PC-9 (cell line): ENCODE measurements at places on chromosomes 5 and 9. TPM values are rescaled to one million over a fixed set of nuclear protein-coding genes. Genes with fewer than 3 reads are reported as not detected.

- no peak for DNase-seq
Observed at GRCh38 chr5:150392680-150393079, 20.0 kb downstream of the CD74 start.

GRCh38 chr5:137665678-137666460 is 70.0 kb downstream of the KLHL3 start:
- DNase-seq = no peak

DNA sequence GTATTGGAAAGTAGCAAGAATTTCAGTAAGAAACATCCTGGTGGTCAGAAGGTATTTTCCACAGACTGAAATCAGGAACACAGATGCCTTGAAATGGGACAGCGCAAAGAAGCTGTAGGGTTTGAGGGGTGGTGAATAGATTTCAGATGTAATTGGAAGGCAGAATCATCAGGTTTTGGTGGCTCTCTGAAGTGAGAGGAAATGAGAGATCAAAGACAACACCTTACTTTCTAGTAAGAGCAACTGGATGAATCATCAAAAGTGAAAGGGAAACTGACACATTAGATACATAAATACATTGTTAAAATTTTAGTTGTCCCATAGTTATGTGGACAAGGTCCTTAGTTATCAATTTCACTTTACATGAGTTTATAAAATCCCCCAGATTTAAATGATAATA is 188.2 kb upstream of the SLC27A6 start:
- DNase-seq = no peak

GRCh38 chr5:73631500-73631899 is 5.5 kb downstream of the ARHGEF28 start:
- no peak for DNase-seq

DNA sequence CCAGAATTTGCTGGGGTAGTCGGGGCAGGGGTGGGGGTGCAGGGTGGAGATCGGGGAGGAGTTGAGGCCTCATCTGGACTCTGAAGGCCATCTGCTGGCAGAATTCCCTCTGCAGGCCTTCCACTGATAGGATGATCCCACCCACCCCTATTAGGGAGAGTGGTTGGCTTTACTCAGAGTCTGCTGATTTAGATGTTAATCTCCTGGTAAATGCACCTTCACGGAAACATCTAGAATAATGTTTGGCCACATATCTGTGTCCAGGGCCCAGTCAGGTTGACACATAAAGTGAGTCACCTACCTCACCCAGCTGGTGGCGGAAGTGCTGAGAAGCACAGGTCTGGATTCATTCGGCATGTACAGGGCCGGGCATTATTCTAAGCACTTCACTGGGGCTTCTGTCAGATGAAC is 50.0 kb downstream of the DAPK1 start:
- peak; percentile 69 for DNase-seq

GRCh38 chr5:59577485-59577884 is 316.0 kb downstream of the PDE4D start:
- no peak for DNase-seq

GRCh38 chr5:90022711-90023053 is 386.9 kb downstream of the CETN3 start:
- DNase-seq = no peak

DNA sequence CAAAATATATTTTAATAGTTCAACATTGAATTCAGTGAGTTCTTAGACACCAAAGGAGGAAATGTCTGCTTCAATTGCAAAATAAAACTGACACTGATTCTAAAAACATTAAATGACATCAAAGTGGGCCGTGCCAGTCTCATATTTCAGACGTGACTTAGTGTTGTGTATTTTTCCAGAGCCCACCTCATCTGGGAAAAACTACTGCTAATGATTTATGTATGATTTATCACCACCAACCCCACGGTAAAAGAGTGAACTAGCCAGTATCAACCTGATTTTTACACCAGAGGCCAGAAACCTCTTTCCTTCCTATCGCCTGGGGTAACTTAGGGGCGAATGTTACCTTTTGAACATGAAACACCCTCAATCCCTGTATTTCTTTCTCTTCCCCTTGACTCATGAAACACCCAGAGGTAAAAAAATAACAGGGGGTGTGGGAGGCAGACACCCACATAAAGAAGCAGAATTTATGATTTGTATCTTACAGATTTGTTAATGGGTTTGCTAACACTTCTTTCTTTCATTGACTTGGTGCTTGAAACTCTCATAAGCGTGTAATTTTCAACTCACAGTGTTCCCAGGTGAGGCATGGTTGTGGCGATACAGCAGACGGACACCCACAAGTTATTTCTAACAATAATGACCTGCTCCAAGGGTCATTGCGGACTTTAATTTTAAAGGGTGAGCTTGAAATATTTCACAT is 56.4 kb upstream of the FANCC start:
- no peak for DNase-seq

- no peak for DNase-seq
Observed at GRCh38 chr5:80620211-80620610, 34.2 kb upstream of the MSH3 start.

- DNase-seq = no peak
Observed at GRCh38 chr5:90494043-90494442, 19.4 kb downstream of the POLR3G start.

- no peak for DNase-seq
Observed at GRCh38 chr5:129909225-129909624, 5.0 kb downstream of the CHSY3 start.

- no peak for DNase-seq
Observed at GRCh38 chr9:123150708-123151503, 117.4 kb downstream of the GPR21 start.

DNA sequence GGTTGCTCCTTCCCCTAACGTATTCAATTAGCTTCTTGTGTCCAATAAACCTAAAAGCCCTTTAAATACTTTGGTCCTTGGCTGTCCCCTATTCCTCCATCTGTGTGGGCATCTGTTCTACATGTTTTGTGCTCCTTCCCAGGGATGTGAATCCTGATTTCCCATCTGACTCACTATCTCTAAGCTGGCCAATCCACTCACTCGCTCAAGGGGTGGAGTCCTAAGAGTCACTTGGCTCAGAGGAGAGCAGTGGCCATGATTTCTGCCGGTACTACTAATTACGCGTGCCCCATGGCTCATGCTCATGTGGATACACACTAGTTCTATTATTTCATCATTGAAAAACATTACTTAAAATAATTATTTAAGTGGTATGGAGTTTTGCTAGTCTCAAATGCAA is 89.6 kb downstream of the TAF11L14 start:
- DNase-seq = no peak

DNA sequence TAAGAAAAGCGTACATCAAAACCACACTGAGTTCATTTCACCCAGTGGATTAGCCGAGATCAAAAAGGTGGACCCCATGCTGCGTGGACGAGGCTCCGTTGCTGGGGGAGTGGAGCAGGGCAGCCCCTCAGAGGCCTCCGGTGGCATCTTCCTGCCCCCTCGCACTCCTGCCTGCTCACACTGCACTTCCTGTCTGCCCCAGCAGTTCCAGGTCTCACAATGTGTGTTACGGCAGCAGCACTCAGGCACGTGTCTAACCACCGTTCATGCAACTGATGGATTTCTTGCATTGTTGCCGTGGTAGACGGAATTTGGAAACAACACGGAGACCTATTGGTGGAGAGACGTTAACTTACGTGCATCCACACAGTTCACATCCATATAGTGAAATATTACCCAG is 196.6 kb upstream of the OTULINL start:
- DNase-seq = no peak

GRCh38 chr9:130626249-130626996 is 38.0 kb upstream of the PRDM12 start:
- no peak for DNase-seq

- DNase-seq = no peak
Observed at GRCh38 chr9:24416136-24416535, 129.6 kb downstream of the IZUMO3 start.

DNA sequence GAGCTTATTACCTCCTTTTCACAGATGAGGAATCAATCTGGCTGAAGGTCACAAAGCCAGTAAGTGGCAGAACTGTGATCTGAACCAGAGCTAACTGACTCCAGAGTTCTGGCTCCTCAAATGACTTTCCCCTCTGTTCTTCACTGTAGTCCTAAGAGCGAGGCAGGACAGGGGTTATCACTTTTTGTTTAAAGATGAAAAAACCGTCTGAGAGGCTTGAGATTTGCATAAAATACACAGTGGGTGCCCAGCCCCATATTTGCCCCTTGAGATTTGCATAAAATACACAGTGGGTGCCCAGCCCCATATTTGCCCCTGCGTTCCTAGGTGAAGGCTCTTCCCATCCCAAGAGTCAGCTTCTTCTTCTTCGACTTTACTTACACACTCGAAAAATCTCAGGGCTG is 667 bp downstream of the FBXO10 start:
- no peak for DNase-seq

- no peak for DNase-seq
Observed at GRCh38 chr5:66824476-66824875, 228.3 kb downstream of the MAST4 start.

DNA sequence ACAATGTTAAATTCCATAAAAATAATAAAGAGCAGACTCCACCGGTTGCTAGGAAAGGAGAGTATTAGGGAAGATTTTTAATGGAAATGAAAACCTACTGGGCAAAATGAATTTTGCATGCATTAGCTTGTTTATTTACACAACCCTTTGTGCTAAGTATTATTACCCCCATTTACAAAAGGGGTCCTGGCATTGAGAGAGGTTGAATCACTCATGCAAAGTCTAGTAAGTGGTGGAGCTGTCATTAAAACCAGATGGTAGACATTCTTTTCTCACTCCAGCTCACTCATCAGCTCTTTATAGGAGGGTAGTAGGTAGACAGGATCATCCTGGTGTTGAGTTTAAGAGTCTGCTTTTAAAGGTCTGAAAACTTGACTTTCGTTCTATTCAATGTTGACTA is 395.1 kb downstream of the PLK2 start:
- no peak for DNase-seq

DNA sequence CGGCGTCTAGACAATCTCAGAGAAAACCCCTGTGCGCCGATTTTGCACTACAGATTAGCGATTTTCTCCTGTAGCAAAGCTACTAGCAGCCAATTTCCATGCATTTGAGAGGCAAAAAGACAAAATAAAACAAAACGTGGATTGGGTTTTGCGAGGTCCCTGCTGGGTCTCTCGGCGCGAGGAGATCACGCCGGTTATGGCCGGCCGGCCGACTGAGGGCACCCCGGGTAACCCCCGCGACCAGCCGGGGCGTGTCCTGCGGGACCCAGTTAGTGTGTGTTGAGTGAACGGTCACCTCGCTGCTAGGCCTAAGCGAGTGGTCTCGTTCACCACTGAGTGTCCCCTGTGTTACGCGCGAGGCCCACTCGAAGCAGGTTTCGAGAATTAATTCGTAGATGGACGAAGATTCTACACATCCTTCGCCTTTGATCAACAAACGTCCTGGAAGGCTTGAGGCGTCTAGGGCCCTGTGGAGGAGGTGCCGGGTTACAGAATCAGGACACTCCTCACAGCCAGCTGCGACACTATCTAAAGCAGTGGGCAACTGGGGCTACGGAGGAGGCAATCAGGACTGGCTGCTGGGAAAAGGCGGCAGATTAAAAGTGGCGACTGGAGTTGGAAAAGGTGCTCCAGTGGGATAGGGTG is 764 bp upstream of the VDAC1 start:
- DNase-seq = no peak

GRCh38 chr5:170538696-170539586 is 35.1 kb downstream of the KCNIP1 start:
- DNase-seq = no peak

GRCh38 chr5:55364537-55365055 is 56.8 kb downstream of the MTREX start:
- no peak for DNase-seq

The NPR3 gene
- 2.2 and 4.1 TPM in 2 replicates for total RNA-seq

The ARHGEF39 gene
- 13.5 and 15.6 TPM in 2 replicates for total RNA-seq

The ECM2 gene
- 1.9 and 3.1 TPM in 2 replicates for total RNA-seq

The WWC1 gene
- 79.5 and 97.7 TPM in 2 replicates for total RNA-seq

The MUSK gene
- total RNA-seq = not detected in 2 replicates

The C5orf52 gene
- total RNA-seq = not detected in 2 replicates

The TEK gene
- not detected in 2 replicates for total RNA-seq

The SHOC1 gene
- total RNA-seq = 0.20 TPM in 1 of 2 replicates, not detected in the other

The WDR38 gene
- total RNA-seq = not detected in 2 replicates

The QSOX2 gene
- total RNA-seq = 34.6 and 40.8 TPM in 2 replicates

The CBY3 gene
- total RNA-seq = not detected in 2 replicates

The TBCA gene
- 179 and 205 TPM in 2 replicates for total RNA-seq

The PGM5 gene
- total RNA-seq = not detected in 2 replicates

The PCDHA1 gene
- not detected in 2 replicates for total RNA-seq
